Amniotic epithelial cell (primary cell): ENCODE measurements at places on chromosomes 5 and 9.

DNA sequence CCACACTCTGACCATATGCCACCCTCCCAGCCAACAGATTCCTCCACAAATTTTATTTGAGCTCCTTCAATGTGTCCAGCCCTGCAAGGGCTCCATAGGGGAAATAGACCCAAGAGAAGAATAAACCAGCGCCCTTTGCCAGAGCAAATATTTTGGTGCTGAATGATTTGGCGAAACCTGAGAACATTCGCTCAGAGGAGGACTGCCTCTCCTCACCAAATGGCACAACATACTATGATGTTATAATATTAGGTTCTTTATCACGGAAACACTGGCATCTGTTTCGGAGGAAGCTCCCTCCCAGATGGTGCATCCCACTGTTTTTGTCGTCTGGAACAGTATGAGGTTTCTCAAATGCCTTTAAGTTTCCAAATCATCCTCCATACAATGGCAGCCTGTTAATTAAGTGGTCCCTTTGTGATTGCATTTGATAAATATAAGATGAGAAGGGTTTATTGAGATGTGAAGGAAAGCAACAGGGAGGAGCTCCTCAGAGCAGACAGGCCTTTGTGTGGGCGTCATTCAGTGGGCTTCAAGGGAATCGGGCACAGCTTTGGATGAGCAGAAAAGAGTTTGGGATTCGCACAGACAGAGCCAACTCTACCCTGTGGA, 139.1 kb upstream of the ADRA1B start:
- no peak for DNase-seq

DNA sequence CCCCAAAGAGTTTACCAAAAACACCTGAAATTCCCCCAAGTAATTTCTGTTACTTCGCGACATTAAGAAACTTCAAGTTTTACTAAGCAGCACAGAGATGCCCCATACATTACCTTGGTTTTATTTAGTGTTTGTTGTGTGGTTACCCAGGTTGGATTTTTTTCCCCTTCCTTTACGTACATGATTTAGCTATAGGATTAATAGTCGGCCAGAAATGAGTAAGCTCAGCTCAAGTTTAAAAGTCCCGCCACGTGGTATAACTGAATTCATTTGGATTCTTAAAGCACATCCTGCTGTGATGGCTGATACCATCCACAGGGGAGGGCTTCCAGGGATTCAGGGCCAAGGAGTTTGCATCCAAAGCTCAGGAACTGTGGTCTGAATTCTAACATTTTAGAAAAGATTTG, 75.9 kb downstream of the DAP start:
- DNase-seq: no peak

DNA sequence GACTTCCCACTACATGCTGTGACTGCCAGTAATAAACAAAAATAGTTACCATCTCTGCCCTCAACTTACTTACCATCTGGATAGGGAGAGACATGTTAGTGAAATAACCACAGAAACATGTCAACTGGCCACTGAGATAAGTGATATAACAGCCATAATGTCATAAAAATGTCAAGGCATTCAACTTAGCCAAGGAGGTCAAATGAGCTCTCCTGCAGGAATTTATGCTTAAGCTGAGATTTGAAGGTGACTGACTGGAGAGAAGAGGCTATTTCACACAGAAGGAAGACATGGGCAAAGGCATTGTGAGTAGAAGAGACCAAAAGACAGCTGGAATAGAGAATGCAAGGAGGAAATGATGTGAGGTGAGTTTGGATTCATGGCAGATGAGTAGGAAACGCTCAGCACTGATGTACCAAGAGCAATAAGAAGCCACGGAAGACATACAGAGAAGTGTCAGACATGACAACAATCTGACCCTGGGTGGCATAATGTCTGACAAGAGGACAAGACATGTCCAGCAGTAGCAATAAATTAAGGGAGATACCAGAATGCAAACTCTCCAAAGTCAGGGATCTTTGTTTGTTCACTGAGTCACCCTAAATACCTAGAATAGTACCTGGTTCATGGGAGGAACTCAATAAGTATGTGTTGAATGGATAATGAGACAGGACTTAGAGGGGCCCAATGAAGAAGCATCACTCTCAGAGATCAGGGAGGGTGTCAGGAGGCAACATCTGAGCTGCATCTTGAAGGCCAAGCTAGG, 318.8 kb downstream of the ACTL7B start:
- DNase-seq: no peak

- DNase-seq: no peak
Measured at GRCh38 chr9:38355115-38355514, 37.4 kb upstream of the ALDH1B1 start.

DNA sequence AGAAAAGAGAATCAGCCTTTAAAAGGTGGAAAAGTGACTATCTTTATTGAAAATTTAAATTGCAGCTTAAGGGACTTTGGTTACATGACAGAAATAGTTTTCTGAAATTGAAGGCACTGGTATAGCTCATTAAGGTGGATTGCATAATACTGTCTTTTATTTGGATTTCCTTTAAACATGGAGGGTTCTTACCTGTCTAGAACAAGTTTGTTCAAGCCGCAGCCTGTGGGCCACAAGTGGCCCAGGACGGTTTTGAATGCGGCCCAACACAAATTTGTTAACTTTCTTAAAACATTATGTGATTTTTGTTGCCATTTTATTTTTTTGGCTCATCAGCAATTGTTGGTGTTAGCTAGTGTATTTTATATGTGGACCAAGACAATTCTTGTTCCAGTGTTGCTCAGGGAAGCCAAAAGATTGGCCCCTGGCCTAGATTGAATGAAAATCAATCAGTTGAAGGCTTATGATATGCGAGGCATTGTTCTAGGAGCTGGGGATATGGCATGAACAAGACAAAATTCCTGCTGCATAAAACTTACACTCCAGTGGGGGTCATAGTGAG, 18.0 kb downstream of the NNT start:
- DNase-seq: no peak

DNA sequence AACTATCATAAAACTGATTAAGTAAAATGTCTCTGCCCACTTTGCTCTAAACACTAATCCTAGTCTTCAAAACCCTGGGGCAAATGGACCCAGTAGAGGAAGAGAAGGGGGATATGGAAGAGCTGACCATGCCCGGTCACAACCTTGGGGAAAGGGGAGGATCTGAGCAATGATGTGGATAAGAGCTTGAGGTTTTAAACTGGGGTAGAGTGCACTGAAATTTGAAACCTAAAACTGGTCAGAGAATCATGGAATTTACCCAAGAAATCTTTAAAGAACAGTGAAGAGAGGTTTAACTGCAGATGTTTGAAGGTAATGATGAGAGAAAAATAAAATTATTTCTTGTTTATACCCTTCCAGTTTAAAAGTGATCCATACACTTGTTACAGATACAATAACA, 110.8 kb downstream of the MRPS30 start:
- DNase-seq: no peak

GRCh38 chr9:97046228-97046627, 7.3 kb upstream of the CTSV start:
- DNase-seq: peak; percentile 20

GRCh38 chr9:115775659-115776058, 377.9 kb upstream of the PAPPA start:
- no peak for DNase-seq

GRCh38 chr9:81823672-81824554, 104.3 kb upstream of the SPATA31D4 start:
- DNase-seq: no peak

GRCh38 chr9:96175796-96176195, 126.2 kb downstream of the HSD17B3 start:
- no peak for DNase-seq

DNA sequence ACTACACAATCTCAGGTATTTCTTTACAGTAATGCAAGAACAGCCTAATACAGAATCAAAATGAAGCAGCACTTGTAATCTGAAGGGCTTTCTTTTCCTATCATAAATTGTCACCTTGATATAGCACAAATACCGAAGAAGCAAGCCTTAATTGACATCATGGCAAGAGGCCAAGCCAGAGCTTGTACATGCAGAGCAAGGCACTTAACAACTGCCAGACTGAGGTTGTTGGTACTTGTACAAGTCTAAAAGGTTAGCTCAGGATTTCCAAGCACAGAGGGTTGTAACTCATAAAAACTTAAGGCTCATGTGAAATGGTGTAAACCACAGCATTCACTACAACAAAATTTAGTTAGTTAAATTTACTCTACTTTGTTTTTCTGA, 158.8 kb upstream of the SPEF2 start:
- DNase-seq: peak; percentile 55

DNA sequence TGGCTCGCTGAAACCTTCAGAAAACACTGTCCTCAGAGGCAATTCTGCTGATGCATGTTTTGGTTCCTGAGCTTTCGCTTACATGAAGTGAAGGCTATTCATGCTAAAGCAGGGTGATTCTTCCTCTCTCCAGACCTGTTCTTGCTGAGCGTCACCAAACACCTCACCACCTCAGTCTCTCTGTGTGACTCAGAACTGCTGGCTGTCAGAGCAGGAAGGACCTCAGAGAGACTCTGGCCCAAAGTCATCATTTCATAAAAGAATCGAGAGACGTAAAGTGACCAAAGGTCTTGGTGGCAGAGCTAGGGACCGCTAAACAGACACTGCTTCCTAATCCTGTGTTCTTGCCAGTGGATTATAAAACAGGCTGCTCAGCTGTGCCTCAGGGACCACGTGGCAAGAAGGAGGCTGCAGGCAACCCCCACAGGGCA, 73.8 kb downstream of the LHFPL2 start:
- DNase-seq: no peak

DNA sequence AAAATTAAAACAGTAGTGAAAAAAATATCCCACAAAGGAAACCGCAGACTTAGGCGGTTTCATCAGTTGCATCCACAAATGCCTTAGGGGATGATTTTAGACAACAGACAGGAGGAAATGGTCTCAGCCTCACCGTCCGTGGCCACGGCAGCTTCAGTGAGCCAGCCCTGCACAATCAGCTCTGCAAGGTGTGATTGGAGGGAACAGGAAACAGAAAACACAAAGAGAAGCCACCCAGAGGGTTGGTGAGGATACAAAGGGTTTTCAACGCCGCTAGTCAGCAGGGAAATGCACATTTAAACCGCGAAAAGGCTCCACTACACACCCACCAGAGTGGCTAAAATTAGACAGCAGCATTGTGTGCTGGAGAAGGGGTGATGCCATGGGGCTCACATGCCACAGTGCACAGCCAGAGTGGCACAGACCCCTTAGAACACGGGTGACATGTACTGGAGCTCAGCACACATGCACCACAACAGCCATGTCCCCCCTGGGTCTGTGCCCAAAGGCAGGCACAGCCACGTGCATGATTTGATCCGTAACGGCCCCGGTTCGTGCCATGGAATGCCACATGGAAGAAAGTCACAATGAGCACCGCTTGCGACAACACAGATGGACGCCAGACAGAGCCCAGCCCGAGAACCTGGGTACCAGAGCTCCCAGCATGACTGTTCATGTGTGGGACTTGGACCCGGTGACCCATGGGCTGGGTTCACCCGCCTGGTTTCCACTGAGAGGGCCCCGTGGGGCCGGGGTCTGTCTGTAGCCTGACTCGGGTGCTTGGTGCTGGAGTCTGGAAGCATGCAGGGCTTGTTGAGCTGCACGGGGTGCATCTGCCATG, 18.3 kb upstream of the TERT start:
- DNase-seq: no peak
